ENCODE measurements at places on chromosomes 1 and 21. TPM values are rescaled to one million over a fixed set of nuclear protein-coding genes. Genes with fewer than 3 reads are reported as not detected.

The SCCPDH gene
- total RNA-seq: 11.3 TPM

The TMCO1 gene
- 89.4 TPM for total RNA-seq

The LEFTY2 gene
- 0.96 TPM for total RNA-seq

DNA sequence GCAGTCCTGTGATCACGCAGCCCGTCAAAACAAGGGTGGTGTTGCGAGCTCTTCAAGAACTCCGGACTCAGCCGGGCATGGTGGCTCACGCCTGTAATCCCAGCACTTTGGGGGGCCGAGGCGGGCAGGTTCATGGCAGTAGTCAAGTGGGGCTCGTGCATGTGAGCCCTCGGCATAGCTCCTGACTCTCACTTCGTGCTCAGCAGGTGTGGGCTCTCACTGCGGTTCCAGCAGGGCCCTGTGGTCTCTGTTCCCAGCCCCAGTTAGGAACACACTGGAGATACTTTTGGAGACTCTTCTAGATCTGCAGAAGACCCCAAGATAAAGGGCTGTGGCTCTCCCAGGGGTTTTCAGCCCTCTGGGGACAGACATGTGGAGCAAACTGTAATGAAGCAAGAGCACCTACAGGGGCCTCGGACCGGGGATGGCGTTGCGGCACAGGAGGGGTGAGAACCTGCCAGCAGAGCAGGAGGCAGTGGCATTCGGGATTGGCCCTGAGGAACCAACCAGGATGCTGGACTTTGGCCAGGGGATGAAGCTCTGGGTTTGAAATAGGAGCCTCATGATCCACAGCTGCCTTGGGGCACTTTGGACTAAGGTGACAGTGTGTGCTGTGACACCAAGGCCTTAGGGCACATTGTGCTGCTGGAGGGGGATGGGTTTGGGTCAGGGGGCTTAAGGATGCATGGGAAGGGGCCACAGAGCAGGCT lies 443.2 kb downstream of the CAMTA1 start:
- DNase-seq: no peak

DNA sequence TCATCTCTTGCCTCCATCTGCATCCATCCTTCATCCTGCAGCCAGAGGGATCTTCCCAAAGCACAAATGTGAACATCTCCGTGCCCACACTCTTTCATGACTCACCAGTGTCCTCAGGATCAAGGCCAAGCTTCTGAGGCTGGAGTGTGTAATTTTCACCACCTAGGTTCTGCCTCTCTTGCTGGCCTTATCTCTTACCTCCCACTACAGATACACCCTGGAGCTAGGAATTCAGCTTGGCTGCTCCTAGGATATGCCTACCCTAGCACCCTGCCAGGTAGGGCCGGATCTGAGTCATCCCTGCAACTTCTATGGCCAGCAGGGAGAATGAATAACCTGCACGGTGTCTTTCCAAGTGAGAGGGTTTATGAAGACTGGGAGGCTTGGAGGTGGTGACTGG lies 208.7 kb upstream of the CSF3R start:
- no peak for DNase-seq

DNA sequence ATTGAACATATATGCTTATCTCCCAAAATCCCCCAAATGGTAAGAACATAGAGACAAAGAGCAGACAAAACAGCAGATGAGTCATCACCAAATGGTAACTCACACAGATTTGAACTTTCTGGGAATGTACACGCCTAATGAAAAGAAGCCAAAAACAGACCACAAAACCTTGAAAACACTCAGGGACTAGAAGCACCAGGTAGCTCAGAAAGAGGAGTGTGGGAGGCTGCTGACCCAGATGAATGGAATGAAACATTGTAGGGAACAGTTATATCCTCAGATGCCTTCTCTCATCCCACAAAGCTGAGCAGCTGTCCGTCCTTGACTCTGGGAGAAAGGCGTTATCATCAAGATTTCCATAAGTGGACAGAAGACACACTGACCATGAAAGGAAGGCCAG lies 307.0 kb upstream of the USP25 start:
- DNase-seq: no peak

GRCh38 chr21:42514883-42515228 lies 1.2 kb downstream of the SLC37A1 start:
- DNase-seq: no peak
